ENCODE measurements at places on chromosomes 12 and 14.

DNA sequence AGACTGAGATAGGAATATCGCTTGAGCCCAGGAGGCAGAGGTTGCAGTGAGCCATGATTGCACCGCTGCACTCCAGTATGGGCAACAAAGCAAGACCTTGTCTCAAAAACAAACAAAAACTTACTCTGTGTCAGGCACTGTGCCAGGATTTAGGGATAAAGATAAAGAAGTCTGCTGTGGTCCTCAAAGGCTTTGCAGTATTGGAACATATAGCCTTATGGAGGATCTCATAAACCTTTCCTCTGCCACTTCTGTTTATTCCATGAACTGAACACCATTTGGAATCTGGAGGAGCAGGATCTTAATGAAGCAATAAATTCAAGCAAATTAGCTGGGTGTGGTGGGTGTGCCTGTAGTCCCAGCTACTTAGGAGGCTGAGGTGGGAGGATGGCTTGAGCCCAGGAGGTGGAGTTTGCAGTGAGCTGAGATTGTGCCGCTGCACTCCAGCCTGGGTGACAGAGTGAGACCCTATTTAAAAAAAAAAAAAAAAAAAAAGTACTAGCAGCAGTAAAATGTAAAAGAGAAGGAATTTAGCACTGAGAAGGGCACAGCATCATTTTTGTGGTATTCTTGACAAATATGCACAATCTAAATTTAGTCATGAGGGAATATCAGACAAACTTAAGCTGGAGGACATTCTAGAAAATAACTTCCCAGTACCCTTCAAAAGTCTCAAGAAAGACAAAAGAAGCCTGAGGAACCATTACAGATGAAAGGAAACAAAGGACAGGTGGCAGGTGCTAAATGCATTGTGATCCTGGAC, 27.1 kb downstream of the BMAL2 start:
- DNase-seq, result no peak

DNA sequence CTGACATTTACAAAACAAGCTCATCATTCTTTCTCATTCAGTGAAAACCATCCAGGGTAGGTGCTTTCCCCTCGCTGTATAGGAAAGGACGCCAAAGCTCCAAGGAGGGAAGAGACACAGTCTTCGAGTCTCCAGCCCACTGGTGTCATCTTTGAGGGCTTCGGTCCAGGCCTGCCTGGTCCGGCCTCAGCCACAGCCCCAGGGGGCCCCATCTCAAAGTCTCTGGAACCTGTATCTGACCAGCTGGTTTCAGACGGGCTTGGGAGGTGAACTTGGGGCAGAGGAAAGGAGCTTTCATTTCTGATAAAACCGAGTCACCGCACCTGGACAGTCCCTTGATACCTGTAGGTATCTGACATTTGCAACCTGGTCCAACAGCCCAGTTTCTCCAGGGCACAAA, 229.5 kb upstream of the RTL1 start:
- DNase-seq, result no peak

DNA sequence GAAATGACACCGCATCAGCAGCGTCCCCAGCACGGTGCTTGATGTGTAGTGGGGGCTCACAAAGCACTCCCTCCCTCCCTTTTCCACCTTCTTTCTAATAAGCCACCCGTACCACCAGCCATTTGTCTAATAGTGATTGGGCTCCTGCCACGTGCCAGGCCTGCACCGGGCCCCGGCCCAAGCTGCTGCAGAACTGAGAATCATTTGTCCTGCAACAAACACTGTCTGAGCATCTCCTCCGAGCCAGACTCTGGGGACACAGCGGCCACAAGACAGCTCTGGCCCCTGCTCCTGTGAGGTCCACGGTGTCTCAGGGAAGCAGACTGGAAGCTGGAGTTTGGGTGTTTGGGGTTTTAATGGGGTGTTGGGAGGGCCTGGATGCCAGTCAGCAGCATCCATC, 43.9 kb downstream of the MVK start:
- no peak for DNase-seq

GRCh38 chr14:28412077-28412476, 354.5 kb upstream of the FOXG1 start:
- no peak for DNase-seq

DNA sequence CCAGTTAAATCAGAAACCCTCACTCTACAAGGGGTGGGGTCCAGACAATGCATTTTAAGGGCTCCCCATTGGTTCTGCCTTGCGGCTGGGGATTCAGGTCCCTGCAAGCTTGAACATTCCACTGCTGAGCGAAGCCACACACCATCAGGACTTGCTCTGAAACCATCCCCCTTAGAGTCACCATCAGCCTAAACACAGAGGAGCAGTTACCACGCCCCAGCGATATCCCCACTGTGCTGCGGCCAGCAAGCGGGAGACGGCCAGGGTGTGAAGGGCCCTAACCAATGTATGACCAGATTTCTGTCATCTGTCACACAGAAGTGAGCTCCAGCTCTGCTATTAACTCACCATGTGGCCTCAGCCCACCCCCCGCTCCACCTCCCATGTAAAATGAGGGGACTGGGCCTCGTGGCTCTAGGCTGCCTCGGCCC, 29.7 kb downstream of the CCDC88C start:
- DNase-seq, result no peak

GRCh38 chr12:10562306-10562933, 51.0 kb downstream of the MAGOHB start:
- DNase-seq, result no peak

DNA sequence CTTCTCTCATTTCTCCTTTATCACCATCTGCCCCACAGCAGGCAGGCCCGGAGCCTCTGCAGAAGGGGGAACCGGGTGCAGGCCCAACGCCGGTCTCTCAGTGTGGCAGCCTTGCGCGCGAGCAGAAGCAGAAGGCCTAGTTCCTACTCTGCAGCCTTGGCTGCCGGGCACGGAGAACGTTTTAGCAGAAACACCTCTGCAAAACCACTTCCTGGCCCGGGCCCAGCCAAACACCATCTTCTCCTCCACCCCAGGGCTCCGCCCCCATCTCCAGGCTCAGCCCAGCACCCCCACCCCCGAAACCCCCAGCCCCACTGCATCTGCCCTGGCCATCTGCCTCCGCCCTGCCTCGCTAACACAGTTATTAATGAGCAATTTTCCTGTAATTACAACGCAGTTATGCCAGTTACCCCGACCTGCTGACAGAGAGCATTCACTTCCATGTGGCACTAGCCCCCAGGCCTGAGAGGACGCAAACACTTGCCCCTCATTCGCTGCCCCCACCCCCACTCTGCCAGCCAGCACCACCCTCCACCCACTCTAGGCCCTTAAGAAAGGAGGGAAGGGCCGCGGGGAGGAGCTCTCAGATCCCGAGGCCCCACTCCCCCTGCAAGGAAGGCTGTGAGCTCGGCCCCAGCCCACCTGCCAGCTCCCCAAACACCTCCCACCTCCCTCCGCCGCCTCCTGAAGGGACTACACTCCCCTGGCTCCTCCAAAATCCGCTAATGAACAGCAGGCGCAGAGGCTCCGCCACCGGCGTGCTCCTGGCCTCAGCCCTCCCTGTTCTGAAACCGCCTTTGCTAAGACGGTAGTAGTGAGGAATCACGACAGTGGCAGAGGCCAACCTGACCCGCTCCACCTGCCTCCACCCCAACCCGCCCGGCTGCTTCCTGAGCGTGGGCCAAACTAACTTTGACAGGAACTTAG, 44.7 kb upstream of the FBRSL1 start:
- DNase-seq, result no peak

Measured in type B pancreatic cell (in vitro differentiated cells).